ENCODE measurements at places on chromosomes 7 and 10. TPM values are rescaled to one million over a fixed set of nuclear protein-coding genes. Genes with fewer than 3 reads are reported as not detected.

CALHM1 gene
- not detected for total RNA-seq

MUC3A gene
- not detected for total RNA-seq

BICC1 gene
- not detected for total RNA-seq

ZNF727 gene
- 0.19 TPM for total RNA-seq

ASB10 gene
- not detected for total RNA-seq

PON1 gene
- not detected for total RNA-seq

SPDYE1 gene
- not detected for total RNA-seq

BLNK gene
- total RNA-seq, result not detected

SLC26A5 gene
- total RNA-seq, result not detected

CDK13 gene
- 47.6 TPM for total RNA-seq

SEMA3A gene
- total RNA-seq, result 0.63 TPM

- DNase-seq, result peak; percentile 47
Measured at GRCh38 chr7:4774658-4775249, 669 bp upstream of the AP5Z1 start.

- DNase-seq, result no peak
Measured at GRCh38 chr10:114489521-114490310, 85.4 kb upstream of the AFAP1L2 start.

DNA sequence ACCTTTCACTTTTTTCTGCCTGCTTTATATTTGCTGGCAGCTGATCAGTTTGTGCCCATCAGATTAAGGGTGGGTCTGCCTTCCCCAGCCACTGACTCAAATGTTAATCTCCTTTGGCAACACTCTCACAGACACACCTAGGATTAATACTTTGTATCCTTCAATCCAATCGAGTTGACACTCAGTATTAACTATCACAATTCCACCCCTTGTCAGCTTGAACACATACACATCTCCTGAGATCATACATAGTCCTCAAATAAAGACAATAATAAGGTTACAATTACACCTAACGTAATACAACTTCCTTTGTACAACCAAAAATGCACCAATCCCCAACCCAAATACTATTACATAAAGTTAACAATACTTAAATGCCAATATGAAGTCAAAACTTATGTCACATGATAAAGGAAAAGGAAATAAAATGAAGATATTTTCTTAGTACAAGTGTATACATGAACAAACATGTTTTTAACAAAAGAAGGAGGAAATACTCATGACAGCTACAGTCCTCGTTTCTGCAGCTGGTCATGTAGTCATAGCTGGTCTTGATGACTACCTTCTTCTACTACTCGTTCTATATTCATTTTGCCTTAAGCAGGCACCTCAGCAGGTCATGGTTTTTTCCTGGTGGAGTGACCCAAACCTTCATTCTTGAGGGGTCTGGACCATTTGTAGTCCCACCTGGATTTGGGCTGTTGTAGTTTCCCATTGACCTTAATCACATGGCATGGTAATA is 96.7 kb upstream of the CABCOCO1 start:
- no peak for DNase-seq

GRCh38 chr10:29522918-29523317 is 111.9 kb downstream of the SVIL start:
- no peak for DNase-seq

GRCh38 chr7:132806834-132807233 is 230.6 kb upstream of the PLXNA4 start:
- DNase-seq, result no peak

- no peak for DNase-seq
Measured at GRCh38 chr10:77244746-77245145, 392.9 kb downstream of the KCNMA1 start.

GRCh38 chr7:70271617-70272081 is 673.4 kb downstream of the AUTS2 start:
- no peak for DNase-seq

DNA sequence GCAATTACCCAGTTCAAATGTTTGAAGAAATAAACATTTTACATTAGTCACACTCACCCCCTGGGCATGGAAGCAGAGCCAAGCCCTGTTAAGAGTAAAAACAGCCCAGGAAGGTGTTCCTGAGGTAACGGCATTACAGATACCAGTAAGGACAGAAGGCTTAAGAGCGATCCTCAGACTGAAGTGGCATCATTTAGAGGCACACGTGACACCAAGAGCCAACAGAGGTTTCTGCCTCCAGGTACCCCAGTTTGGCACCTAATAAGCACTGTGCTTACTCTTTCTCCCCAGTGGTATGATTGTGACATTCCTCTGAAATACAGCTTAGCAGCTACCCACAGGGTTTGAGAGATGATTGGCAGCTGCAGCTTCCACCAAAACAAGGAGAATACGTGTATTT is 17.2 kb downstream of the MMS19 start:
- no peak for DNase-seq

- no peak for DNase-seq
Measured at GRCh38 chr7:64867863-64868440, 35.1 kb upstream of the ZNF273 start.

- DNase-seq, result no peak
Measured at GRCh38 chr7:28433699-28434219, 21.4 kb downstream of the CREB5 start.

- DNase-seq, result no peak
Measured at GRCh38 chr7:128920913-128921582, 10.5 kb upstream of the KCP start.

GRCh38 chr10:63576501-63576900 is 55.3 kb downstream of the REEP3 start:
- no peak for DNase-seq

DNA sequence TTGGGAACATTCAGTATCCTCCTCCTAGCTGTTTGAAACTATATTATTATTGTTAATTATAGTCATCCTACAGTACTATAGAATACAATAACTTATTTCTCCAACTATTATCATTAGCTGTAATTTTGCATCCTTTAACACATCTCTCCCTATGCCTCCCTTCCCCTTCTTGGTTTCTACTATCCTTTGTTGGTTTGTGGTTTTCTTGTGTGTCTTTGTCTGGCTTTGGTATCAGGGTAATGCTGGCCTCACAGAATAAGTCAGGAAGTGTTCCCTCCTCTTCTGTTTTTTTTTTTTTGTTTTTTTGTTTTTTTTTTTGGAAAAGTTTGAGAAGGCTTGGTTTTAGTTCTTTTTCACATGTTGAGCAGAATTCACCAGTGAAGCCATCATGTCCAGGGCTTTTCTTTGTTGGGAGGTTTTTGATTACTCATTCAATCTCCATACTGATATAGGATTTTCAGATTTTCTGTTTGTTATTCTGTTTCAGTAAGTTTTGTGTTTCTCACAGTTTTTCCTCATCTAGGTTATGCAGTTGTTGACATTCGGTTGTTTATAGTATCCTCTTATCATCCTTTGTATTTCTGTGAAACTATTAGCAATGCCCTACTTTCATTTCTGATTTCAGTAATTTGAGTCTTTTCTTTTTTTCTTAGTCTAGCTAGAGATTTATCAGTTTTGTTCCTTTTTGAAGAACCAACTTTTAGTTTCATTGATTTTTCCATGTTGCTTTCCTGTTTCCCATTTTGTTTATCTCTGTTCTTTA is 21.6 kb downstream of the C1GALT1 start:
- no peak for DNase-seq

GRCh38 chr7:40977533-40977932 is 725.4 kb downstream of the INHBA start:
- no peak for DNase-seq

GRCh38 chr10:1733720-1734119 is 3.6 kb downstream of the ADARB2 start:
- DNase-seq, result no peak

- no peak for DNase-seq
Measured at GRCh38 chr10:128489324-128490247, 363.4 kb upstream of the MKI67 start.

DNA sequence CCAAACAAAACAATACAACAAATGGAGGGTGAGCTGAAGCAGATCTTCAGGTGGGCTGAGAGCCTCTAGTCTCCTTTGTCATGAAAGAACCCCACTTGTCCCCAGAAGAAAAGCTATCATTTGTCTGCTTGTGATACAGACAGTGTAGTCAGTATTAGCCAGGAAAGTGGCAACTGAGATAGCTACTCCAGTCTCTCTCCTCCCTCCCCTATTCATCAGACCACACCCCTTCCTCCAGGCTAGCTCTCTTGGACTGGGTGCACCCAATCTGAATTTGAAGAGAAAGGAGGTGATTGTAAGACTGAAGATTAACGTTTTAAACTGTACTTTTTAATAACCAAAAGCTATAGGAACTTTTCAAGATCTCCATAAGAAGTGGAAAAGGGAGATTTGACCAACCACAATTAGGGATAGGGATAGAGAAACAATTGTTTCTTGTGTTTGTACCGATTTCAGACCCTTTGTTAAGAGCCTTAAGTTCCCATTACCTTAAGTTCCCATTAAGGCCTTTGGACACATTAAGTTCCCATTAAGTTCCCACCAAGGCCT is 14.1 kb downstream of the BMPR1A start:
- DNase-seq, result no peak

DNA sequence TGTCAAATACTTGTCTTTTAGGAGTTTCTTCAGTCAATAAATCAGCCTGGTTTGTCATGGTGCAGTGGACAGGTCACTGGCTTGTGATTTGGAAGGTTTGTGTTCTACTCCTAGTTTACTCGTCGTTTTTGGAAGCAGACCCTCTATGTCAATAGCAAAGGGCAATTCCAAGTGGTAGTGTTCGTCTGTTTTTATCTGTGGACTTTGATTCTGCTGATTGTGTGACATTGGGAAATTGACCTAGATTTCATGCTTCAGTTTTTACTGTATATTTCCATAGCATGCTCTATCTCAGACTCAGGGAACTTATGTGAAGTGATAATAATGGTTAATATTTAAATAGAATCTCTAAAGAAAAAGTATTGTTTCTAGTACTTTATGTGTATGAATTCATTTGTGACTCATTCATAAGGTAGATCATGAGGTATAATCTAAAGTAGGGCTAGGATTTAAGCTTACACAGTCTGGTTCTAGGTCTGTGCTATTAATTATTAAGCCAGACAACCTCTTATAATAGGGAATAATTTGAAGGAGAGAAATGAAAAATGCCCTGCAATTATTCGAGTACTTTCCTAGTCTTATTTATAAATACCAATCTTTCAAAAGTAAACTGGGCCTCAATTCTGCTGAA is 198.1 kb downstream of the REEP3 start:
- no peak for DNase-seq

DNA sequence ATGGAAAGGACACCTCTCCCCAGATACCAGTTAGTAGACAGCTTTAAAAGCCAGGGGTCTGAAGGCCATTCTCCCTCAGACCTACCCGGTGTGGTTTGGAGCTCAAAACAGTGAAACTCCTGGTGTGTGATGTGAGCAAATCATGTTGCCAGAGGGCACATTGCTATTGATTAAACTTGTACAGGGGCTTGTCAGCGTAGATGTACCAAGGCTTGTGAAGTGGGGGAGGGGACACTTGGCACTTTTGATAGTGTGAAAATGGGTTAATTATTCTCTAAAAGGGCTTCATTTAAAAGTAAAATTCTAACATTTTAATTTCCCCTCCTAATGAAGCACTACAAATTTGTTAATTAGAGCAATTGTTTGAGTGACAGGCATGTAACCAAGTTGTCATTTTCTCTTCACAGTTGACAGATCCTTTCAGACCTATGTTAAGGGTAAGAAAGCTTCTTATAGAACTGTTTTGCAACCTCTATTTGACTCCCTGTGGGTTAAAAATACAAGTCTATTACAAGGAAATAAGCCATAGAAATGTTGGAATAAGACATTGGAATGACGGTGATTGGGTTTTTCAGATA is 356.9 kb upstream of the GALNT17 start:
- no peak for DNase-seq

GRCh38 chr7:2517026-2517425 is 2.5 kb upstream of the LFNG start:
- DNase-seq, result no peak

DNA sequence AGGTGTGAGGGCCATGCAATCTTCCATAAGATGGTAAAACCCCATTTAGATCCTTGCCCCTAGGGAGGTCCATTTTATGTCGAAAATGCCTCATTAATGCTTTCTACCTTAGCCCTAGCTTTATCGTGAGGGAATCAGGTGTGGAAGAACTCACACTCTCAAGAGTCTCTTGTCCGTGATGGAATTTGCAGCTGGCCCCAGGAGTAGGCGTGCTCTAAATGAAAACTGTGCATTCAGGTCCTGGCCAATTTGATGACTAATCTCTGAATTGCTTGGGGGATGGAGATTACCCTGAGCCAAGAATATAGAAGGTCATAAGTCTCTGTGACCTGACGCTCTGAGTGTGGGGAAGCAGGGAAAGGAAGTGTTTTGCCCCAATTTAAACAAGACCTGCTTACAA is 6.6 kb downstream of the C10orf90 start:
- DNase-seq, result no peak

DNA sequence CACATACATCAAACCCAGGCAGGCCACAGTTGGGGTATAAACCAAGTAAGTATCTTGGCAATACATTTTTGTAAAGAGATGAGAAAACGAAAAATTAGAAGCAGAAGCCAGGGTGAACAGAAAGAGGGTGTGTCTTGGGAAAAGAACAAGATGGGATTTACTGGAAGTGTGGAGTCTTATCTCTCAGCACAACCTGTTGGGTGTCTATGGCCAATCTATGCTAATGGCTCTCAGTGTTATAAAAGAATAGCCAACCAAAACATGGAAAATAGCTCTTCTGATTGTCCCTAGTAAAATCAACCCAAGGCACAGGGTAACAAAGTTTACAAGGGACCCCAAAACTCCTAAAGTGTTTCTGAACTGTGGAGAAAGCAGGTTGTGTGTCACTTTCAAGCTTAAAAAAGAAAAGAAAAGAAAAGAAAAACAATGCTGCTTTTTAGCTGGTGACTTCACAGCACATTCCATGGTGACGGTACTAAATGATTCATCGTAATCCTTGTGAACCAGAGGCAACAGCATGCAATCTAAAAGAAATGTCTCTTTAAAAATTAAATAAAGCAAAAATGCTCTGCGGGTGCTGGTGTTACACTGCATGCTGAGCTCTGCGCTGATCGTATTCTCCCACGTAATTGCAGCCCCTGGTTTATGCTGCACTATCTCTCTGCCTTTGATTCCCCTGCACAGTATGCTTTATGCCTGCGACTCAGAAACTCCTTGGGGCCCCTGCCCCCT is 100.8 kb downstream of the C10orf90 start:
- no peak for DNase-seq

GRCh38 chr7:118158766-118159165 is 25.2 kb upstream of the LSM8 start:
- no peak for DNase-seq

DNA sequence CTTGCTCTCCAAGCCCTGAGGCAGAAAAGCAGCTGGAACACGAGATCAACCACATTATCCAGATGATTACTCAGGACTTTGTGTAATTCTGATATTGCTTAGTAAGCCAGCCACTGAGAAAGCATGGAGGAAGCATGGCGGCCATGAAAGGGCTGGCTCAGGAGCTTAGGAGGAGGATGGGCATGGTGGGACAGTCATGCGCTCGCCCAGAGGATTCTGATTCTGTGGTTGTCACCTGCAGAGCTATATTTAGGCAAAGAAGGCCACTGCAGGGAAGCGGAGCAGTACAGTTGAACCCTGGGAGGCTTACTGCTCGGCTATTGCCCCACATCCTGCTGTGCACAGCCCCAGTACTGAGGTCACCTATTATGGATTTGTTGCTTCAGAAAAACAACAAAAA is 128.8 kb upstream of the DNAJB12 start:
- DNase-seq, result no peak

GRCh38 chr7:37352251-37352880 is 96.3 kb downstream of the ELMO1 start:
- no peak for DNase-seq

GRCh38 chr7:43044511-43044910 is 67.9 kb upstream of the HECW1 start:
- DNase-seq, result no peak

GRCh38 chr10:87750001-87750671 is 67.9 kb downstream of the ATAD1 start:
- no peak for DNase-seq
